ENCODE measurements at places on chromosomes 4 and X. TPM values are rescaled to one million over a fixed set of nuclear protein-coding genes. Genes with fewer than 3 reads are reported as not detected.

- DNase-seq = no peak
These were observed 582.7 kb upstream of the AADAT start for GRCh38 chr4:170672381-170672965.

- DNase-seq = no peak
These were observed 56.0 kb upstream of the RELL1 start for GRCh38 chr4:37742149-37742548.

GRCh38 chr4:112448306-112449132 is 67.5 kb downstream of the NEUROG2 start:
- DNase-seq = no peak

GRCh38 chr4:176443646-176444409 is 124.1 kb downstream of the SPCS3 start:
- DNase-seq = no peak

- no peak for DNase-seq
These were observed 321.9 kb downstream of the HS3ST1 start for GRCh38 chr4:11106759-11107158.

- DNase-seq = no peak
These were observed 285.7 kb upstream of the TRAM1L1 start for GRCh38 chr4:117370944-117371668.

DNA sequence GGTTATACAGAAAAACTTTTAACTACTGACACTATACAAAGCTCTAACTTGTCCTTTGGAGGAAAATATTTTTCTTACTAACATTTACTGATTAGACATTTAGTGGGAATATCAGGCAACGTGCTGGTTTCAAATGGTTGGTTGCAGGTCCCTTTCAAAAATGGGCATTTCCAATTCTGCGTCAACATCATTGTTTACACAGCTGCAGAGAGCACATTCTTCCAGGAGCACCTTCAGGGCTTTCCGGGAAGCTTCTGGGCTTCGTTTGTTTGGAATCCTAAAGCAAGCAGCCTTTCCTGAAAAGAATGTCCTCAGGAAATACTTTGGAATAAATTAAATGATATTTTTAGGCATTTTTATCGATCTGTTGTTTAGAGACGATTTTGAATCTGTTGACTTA is 289.7 kb downstream of the TRIML1 start:
- no peak for DNase-seq

DNA sequence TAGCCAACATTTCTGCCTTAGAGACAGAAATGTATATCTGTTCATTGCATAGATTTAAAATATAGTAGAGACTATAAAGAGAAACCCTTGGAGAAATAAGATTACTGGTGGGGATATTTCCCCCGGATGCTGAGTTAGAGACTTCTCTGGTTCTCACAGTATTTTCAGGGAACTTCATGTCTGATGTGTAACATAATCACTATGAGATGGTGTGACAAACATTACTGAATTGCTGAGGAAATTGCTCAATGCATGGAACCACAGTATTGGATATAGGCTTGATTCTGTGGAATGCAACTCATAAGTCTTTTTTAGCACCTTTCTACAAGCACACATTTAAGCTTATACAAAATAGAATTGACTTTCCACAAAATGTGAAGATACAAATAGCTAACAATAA is 152.7 kb downstream of the SOWAHB start:
- DNase-seq = no peak

DNA sequence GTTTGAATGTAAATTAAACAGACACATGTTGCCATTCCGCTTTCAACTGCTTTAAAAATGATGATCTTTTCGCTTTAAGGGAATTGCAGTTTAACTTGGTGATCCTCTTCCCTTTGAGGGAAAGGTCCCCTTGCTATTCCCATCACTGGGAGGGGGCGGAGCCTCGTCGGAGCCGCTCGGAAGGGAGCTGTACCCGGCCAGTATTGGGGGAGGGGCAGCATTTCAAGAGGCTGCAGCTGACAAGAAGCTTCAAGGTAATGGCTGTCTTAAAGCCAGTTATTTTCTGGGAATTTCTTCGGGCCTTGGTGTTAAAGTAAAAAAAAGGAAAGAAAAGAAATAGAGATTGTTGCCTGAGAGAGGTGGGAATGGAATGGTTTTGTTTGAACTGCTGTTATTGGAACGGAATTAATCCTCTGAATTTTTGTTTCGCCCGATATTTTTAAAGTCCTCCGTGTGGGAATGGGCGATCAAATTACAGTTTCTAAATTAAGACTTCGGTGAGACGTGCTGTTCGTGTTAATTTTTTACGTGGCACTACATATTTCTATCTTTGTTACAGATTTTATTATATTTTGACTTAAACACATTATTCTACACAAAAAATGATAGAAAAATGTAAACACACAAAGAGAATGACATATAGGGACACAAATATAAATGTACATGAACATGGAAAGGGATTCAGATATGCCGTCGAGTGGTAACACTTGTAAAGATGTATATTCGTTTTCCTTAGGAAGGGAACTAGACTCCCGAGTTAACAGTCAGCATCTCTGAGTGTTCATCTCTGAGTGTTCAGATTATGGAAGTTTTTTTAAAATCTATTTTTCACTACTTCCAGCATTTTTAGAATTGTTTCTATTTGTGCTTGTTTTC is 9.2 kb downstream of the PWWP3B start:
- DNase-seq = no peak

DNA sequence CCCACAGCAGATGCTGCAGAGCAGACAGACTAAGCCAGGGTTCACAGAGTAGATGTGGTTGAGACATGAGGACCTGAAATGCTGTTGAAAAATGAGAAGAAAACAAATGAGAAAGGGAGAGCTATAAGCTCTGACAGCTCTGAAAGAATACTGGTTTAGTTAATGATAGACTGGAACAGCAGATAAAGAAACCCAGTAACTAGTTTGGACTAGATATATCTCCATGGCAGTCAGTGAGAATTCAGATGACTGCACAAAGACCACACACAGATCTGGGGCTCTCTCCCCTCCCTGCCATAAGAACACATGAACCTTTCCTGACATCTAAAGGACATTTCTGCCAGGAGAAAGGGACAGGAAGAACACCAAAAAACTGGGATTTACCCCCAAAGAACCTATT is 8.2 kb downstream of the NAA11 start:
- DNase-seq = no peak

- DNase-seq = no peak
These were observed 741 bp downstream of the SPATA18 start for GRCh38 chr4:52051615-52052474.

- DNase-seq = no peak
These were observed 310.0 kb downstream of the PRR32 start for GRCh38 chrX:127129510-127129909.

DNA sequence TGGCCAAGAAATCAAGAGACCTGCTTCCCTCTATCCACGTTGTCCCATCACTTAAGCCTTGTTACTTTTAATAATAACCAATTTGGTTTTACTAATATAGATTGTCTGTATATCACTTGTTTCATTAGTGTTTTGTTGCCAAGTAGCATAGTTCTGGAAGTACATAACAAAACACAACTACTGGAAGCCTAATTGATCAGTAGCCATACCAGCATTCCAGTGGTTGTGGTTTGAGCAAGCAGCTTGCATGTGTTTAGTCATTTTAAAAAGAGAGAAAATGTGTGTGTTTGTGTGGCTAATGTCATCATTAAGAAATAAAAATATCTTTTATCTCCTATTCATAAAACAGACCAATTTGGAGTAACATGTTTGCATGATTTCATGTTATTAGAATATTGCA is 70.8 kb downstream of the PTPN13 start:
- DNase-seq = no peak

IL13RA2 gene
- total RNA-seq = 5.4 TPM

VEGFC gene
- total RNA-seq = 1.3 TPM

FHIP1A gene
- total RNA-seq = 1.3 TPM

CPLX1 gene
- total RNA-seq = 0.84 TPM

SLC34A2 gene
- 0.14 TPM for total RNA-seq

CT45A10 gene
- total RNA-seq = not detected

MSANTD1 gene
- total RNA-seq = 0.23 TPM

ZNF157 gene
- total RNA-seq = not detected
